ENCODE measurements at places on chromosomes 2 and 18.

DNA sequence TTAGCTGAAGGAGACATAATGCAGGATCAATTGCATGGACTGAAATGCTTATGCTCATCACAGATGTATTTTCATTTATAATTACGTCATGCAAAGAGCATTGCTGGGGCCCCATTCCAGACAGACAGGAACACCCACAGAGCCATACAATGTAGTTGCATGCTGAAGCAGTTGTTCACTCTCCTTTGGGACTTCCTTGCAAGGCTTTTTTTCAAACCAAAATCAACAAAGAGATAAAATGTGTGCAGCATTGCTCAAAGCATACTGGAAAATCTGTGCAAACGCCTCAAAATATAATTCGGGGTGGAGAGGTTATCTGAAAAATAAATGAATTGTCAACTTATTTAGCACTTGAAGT lies 463.2 kb downstream of the CDH2 start:
- peak; percentile 86 for DNase-seq

- no peak for DNase-seq
Measured at GRCh38 chr18:37964885-37965571, 399.4 kb upstream of the CELF4 start.

- DNase-seq: no peak
Measured at GRCh38 chr2:241842620-241843211, 16.0 kb downstream of the PDCD1 start.

- DNase-seq: no peak
Measured at GRCh38 chr2:138503087-138503442, 1.5 kb downstream of the SPOPL start.

DNA sequence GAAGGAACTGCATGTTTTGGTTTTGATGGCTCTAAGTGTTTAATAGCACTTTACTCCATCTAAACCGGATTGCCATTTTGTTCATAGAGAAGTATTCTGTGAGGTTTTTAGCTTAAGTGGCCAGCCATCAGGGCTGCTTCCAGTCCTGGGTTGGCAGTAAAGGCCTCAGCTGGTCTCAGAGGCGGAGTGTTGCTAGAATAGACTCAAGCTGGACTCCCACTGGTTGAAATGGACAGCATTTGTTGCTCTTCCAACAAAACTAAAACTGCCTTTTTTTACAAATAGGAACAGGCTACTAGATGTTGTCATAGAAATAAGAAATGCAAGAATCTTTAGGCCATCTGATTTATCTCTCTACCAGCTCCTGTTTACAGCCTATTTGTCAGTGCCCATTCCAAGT lies 126.4 kb downstream of the MAIP1 start:
- DNase-seq: no peak
